ENCODE measurements at places on chromosomes 2 and 18.

DNA sequence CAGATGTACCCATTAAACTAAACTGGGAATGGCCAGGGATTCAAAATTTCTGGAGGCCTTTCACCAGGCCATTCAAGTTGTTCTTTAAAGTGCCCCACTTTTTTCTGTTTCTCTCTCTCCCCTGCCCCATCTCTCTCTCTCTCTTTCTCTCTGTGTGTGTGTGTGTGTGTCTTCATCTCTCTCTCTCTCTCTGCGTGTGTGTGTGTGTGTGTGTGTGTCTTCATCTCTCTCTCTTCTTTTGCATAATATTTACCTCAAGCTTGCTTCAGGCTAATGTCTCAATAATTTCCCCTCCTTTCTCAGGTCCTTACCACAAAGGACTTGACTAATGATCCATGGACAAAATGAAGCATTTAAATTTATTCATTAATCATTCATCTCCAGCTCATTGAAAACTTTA lies 164.2 kb upstream of the KLHL14 start:
- no peak overlapping the region for H3K27ac ChIP-seq
- no peaks in the 10 kb centered on the region for H3K27me3 ChIP-seq
- H3K4me1 ChIP-seq: no peaks in the 10 kb centered on the region
- no peak overlapping the region for H3K4me3 ChIP-seq
- H3K36me3 ChIP-seq: no peaks in the 10 kb centered on the region

DNA sequence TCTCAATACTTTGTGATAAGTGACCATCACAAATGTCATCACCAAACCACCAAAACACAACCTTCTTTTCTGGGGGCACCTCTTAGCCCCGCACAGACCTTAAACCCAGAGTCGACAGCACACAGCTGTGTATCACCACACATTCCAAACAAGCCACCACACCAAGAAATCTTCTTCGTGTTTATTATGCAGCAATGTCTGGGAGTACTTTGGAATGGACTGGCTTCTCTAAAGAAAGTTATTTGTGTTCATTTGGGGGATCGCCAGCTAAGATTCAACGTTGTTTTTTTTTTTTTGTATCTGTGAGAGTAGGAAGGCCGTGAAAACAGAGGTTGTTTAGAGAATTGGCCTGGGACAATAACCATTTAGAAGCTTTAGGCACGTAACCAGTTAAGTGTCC lies 1.1 kb upstream of the MTA3 start:
- no peaks in the 10 kb centered on the region for H3K36me3 ChIP-seq
- H3K4me3 ChIP-seq: no peak overlapping the region
- no peaks in the 10 kb centered on the region for H3K27me3 ChIP-seq
- H3K4me1 ChIP-seq: no peaks in the 10 kb centered on the region

- no peak overlapping the region for H3K27ac ChIP-seq
- no peak overlapping the region for H3K4me3 ChIP-seq
- DNase-seq: no peak
- H3K4me1 ChIP-seq: no peaks in the 10 kb centered on the region
- no peaks in the 10 kb centered on the region for H3K36me3 ChIP-seq
- no peaks in the 10 kb centered on the region for H3K27me3 ChIP-seq
These were observed 148.7 kb downstream of the TFCP2L1 start for GRCh38 chr2:121136323-121136722.

- H3K27me3 ChIP-seq: no peaks in the 10 kb centered on the region
- H3K27ac ChIP-seq: peak overlapping the region; percentile 62
- peak overlapping the region; percentile 37 for H3K4me3 ChIP-seq
- DNase-seq: no peak
These were observed 1.9 kb downstream of the GLI2 start for GRCh38 chr2:120737340-120738101.

DNA sequence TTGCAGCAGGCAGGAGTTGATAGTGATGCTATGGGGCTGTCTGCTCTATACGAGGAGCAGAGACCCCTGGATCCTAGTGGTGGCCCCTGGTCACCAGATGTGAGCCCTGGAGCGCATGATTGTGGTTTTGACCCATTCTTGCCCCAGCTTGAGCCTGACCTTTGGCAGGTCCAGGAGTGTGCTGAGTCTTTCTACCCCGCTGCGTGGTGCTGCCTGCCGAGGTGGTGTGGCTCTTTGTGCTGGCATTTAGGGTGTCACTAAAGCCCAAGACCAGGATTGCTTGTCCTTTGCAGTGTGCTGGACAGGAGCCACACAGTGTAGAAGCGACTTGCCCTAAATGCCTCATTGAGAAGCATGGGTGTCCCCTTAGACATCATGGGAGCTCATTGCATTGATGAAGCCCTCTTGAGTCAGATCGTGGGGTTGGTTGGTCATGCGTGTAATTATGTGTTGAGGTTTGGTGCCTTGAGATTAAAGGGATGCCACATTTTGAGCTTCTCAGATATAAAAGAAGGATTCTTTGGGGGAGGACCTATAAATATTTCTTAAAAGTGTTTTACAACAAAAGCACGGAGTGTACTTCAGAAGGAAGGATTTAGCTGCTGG lies 88.3 kb downstream of the AGAP1 start:
- no peaks in the 10 kb centered on the region for H3K36me3 ChIP-seq
- no peak overlapping the region for H3K27ac ChIP-seq

GRCh38 chr18:8253944-8254343 lies 355.3 kb upstream of the RAB12 start:
- no peaks in the 10 kb centered on the region for H3K4me1 ChIP-seq
- H3K4me3 ChIP-seq: no peak overlapping the region
- H3K36me3 ChIP-seq: no peaks in the 10 kb centered on the region
- DNase-seq: no peak
- H3K27me3 ChIP-seq: no peaks in the 10 kb centered on the region

GRCh38 chr18:61597316-61597715 lies 264.1 kb downstream of the CDH20 start:
- H3K4me3 ChIP-seq: no peak overlapping the region
- H3K27me3 ChIP-seq: no peaks in the 10 kb centered on the region
- H3K27ac ChIP-seq: no peak overlapping the region
- H3K4me1 ChIP-seq: no peaks in the 10 kb centered on the region
- no peak for DNase-seq
